ENCODE measurements at places on chromosomes 3 and 15.

- no peak for DNase-seq
These were observed 168.4 kb upstream of the SLC2A2 start for GRCh38 chr3:171194965-171195364.

DNA sequence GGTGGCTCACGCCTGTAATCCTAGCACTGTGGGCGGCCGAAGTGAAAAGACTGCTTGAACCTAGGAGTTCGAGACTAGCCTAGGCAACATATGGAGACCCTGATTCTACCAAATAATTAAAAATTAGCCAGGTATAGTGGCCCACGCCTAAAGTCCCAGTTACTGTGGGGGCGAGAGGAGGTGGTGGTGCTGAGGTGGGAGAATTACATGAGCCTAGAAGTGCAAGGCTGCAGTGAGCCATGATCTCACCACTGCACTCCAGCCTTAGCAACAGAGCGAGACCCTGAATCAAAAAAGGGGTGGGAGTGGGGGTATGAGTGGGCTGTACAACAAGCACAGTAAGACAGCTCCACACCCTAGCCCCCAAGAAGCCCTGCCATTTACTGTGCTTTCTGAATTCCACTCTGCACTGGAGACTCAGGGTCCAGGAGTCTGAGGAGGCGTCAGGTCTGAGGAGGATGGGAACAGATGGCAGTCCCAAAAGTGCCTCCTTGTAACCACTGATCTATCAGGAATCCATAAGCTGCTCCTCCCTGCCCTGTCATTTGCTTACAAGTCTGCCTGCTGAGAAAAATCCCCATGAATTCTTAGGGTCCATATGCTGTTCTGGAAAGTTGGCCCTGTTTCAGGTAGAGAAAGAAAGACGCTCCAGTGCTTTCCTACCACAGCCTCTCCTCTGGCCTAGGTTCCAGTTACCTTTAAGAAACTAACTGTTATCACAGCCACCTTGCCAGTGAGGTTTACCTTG is 171.1 kb downstream of the MAGI1 start:
- DNase-seq, result peak; percentile 28

DNA sequence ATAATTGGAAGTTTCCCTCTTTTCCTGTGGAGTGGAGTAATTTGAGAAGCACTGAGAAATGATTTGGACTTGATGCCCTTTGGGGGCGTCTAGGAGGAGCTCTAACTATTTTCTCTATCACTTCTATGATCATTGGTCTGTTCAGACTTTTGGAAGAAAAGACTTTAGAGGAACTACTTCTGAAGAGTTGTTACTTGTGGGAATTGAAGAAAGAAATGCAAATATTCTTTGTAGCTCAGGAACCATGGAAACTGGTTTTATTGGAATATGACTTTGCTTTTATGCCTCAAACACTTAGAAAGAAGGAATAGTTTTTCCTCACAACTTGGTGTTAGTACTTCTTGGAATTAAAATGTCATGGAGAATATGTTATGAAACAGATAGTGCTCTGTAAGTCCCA is 122.0 kb upstream of the ALDH1A3 start:
- no peak for DNase-seq

DNA sequence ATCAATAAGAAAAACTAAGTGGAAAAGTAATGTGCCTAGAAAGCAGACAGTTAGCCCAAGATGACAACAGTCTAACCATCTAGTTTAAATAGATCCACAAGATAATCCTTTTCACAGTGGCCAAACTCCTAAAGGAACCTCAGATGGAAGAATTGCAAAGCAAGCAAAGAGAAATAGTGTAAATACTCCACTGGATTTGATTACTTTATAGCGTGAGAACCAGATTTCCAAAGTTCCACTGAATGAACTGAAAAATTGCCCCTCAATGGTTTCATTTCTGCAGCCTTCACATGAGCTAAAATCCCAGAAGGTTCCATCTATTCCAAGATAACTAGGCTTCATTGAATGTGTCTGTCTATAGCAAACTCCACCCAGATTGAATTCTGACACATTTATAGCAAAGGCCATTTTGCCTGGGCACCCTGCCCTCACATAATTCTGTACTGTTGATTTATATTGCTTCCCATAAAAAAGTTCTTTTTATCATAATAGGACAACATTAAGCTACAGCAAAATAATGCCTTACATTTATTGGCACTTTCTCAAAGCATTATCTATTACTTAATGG is 129.7 kb upstream of the THBS1 start:
- DNase-seq, result no peak

GRCh38 chr3:118578559-118578958 is 456.1 kb downstream of the IGSF11 start:
- DNase-seq, result no peak

GRCh38 chr15:51117270-51117669 is 22.6 kb upstream of the TNFAIP8L3 start:
- DNase-seq, result no peak

- DNase-seq, result no peak
These were observed 223.0 kb downstream of the OPA1 start for GRCh38 chr3:193816028-193816395.

- DNase-seq, result no peak
These were observed 175.4 kb downstream of the SQOR start for GRCh38 chr15:45810201-45810600.
